NCI-H345 (cell line): ENCODE measurements at places on chromosomes 3 and 15.

DNA sequence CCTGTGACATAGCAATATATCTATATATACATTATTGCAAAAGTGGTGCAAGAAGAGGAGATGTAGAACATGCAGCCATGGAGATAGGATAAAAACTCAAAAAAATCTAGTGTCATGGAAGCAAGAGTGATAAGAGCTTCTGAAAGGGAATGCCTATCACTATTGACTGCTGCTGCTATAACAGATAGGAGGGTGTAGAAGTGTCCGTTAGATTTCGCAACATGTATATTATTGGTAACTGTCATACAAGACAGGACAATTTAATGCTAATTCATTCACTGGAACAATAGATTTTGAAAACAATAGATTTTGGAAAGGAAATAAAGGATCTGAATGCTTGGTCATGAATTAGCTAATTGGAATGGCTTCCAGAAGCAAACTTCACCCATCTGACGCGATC is 224.5 kb downstream of the ZNF385D start:
- DNase-seq, result no peak

- no peak for DNase-seq
Observed at GRCh38 chr3:63179862-63180522, 98.1 kb upstream of the SYNPR start.

GRCh38 chr15:60213377-60214000 is 184.3 kb downstream of the ANXA2 start:
- DNase-seq, result no peak

DNA sequence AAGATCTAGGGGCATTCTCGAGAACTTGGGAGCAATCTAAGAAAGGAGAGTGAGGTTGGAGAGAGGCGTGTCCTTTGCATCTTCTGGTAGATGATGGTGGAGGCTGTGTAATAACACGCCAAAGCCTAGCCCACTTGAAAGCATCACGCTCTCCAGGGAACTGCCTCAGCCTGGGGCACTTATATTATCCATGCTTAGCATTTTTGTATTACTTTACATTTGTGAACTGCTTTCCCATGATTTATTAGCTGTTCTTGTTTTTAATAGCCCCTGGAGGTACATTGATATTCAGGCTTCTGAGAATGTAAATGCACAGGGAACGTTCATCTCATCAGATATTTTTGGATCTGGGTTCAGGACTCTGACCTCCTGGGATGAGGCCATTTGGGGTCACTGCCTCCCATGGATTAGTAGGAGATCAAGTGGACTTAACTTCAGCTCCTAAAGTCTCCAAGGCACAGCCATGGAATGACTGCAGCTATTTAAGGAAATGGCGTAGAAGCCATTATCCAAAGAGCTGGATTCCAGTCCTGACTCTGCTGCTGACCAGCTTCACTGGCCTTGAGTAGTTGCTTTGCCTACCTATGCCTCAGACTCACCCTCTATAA is 124.9 kb downstream of the LPP start:
- DNase-seq, result no peak

GRCh38 chr3:186998937-186999368 is 68.6 kb downstream of the ST6GAL1 start:
- DNase-seq, result no peak

- DNase-seq, result no peak
Observed at GRCh38 chr3:43180694-43181093, 74.8 kb upstream of the POMGNT2 start.

GRCh38 chr15:80996247-80996646 is 4.5 kb upstream of the TLNRD1 start:
- no peak for DNase-seq

GRCh38 chr3:179716811-179717210 is 64.0 kb downstream of the USP13 start:
- no peak for DNase-seq

DNA sequence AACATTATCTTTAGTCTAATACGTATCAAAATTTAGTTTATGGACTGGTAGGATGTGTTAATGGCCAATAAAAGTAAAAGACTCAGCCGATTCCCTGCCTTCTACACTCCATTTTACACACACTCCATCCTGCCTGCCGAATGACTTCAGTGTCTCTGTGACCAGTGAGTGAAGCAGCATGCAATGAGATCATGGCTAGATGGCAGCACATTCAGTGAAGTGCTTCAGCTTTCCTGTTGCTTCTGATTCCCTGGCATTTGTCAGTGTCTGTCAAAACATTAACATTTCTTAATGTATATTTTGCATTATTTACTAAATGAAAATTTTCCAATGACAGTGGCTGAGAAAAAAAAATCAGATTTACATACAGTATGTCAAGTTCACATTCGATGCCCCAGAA is 412.0 kb downstream of the FHIT start:
- DNase-seq, result peak; percentile 6

- DNase-seq, result no peak
Observed at GRCh38 chr3:62708638-62709373, 166.4 kb downstream of the CADPS start.

- no peak for DNase-seq
Observed at GRCh38 chr3:134928819-134929218, 133.8 kb downstream of the EPHB1 start.

DNA sequence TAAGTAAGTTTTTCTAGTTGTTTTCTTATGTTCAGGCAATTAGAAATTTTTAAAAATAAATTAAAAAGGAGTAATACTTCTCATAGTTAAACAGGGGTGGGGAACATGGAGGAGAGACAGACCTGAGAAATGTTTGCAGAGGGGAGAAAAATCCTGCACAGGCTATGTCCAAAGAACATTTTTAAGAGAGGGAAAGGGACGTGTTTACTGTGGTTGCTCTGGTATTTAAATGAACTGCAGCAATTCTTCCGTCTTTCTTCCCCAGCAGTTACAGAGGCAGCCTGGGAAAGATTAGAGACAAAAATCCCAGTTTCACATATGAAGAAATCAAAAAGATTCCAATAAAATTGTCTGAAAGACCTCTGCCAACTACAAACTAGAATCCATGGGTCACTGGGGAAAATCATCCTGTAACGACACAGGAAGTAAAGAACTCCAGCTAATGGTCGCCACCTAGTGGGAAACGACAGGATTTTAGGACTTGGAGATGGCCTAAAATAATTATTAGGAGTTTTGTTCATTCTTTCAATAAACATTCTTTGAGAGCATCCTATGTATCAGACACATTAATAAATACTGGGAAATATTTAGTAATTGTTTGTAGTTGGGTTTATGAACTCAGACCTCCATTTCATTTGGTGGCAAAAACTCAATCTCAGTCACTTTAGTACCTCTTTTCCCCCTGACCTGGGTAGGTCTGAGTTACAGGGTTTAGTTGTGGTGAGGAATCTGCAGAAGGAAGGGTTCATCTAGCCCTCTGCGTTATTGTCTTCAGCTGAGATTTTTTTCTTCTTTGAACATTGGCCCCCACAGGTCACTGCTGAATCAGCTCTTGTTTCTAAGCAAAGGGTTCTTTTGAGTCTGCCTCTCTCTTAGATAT is 69.9 kb upstream of the GOLIM4 start:
- DNase-seq, result peak; percentile 25

GRCh38 chr3:37546876-37547275 is 314.8 kb upstream of the CTDSPL start:
- no peak for DNase-seq

- DNase-seq, result no peak
Observed at GRCh38 chr15:100033140-100033857, 300.1 kb upstream of the LYSMD4 start.

- DNase-seq, result no peak
Observed at GRCh38 chr3:187871204-187871591, 125.9 kb upstream of the BCL6 start.
